ENCODE measurements at places on chromosomes 6 and 20.
A peak's percentile ranks its signal among the peaks of the same experiment; 100 is the strongest.

- no peak for DNase-seq
Measured at GRCh38 chr20:24236201-24236600, 233.2 kb upstream of the SYNDIG1 start.

DNA sequence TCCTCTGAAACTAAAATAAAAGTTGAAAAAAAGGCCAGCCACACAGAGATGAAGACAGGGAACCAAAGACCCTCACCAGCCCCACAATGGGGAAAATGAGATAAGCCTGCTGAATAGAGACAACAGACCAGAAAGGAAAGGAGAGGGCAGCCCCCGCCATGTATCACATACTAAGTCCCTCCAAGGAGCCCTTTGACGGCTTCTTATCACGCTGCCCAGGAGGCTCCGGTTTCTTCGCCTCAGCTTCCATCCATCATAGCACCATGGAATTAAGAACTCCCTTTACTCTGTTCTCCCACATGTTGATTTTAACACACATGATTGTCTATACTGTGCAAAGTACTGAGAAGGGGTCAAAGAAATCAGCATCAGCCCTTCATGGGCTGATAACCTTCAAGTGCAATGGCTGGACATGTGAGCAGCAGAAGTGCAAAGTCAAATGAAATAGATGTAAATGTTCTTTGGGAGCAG is 54.9 kb downstream of the MAP3K5 start:
- DNase-seq = no peak

- no peak for DNase-seq
Measured at GRCh38 chr20:62728028-62728780, 19.6 kb downstream of the NTSR1 start.

DNA sequence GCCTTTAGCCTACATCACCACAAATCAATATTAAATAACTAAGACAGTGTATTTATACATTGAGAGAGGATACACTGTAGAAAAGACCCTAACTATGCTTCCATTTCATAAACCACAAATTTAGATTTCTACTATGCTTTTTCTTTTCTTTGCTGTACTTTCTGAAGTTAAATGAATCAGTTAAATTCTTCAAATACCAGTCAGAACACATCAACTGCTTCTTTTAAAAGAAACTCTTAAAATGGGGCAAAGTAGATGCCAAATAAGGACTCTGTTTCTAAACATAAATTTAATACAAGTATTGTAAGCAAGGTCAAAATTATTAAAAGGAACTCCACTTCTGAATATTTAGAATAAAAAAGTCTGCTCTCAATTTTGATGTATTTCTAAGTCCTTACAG is 76.9 kb downstream of the GMDS start:
- no peak for DNase-seq

DNA sequence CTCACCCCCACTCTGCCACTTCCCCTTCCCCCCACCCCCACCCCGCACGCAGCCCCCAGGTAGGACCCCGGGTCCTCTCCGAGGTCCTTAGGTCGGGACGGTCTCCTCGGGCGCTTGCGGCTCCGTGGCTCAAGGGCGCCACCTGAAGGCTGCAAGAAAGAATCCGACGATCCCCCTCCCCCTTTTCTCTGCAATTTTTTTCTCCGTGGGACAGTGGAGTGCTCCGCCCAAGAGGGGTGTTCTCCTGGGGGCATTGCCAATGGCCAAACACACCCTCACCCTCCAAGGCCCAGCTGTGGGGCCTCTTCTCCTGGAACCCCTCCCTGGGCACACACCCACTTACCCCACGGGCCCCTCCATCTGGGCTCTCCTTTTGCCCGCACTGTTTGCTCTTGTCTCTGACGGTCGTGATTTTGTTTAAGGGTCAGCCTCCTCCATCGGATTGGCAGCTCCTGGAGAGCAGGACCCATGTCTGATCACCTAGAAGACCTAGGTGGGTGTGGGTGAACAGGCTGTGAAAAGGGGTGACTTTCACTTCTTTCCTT is 1.1 kb upstream of the TMEM74B start:
- DNase-seq = peak; percentile 76

GRCh38 chr6:31972709-31973350 is 892 bp upstream of the DXO start:
- DNase-seq = no peak

- DNase-seq = no peak
Measured at GRCh38 chr6:130324657-130325056, 41.2 kb upstream of the TMEM200A start.

DNA sequence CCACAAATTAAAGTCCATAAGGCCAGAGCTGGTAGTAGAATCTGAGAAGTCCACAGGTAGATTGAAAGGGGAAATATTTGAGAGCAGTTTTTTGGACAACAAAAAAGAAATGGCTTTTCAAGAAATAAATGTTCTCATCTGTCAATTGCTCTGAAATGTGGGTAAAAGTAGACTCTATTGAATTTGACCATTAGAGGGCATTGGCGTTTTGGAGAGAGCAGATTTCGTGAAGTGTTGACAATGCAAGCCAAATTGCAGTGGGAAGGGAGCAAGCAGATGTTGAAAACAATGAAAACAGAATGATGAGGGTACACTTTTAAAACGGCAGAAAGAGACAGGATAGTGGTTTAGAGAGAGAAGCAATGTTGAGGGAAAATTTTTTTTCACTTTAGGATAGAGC is 149.1 kb upstream of the FAM83B start:
- DNase-seq = no peak

DNA sequence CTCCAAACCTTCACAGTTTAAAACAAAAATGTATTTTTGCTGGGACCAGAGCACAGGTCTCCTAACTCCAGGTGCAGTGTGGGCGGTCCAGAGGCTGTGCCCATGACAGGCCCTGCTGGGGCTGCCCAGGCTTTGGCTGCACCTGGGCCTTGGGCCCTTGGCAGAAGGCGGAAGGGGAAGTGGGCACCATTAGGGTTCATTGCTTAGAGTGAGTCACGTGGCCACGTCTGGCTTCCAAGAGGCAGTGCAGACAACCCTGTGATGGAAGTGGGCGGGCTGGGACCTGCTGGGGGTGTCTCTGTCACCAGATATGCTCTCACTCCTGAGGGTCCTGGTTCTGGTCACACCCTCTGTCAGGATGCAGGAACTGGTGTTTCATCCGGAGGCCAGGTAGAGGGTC is 302.2 kb downstream of the QKI start:
- no peak for DNase-seq

DNA sequence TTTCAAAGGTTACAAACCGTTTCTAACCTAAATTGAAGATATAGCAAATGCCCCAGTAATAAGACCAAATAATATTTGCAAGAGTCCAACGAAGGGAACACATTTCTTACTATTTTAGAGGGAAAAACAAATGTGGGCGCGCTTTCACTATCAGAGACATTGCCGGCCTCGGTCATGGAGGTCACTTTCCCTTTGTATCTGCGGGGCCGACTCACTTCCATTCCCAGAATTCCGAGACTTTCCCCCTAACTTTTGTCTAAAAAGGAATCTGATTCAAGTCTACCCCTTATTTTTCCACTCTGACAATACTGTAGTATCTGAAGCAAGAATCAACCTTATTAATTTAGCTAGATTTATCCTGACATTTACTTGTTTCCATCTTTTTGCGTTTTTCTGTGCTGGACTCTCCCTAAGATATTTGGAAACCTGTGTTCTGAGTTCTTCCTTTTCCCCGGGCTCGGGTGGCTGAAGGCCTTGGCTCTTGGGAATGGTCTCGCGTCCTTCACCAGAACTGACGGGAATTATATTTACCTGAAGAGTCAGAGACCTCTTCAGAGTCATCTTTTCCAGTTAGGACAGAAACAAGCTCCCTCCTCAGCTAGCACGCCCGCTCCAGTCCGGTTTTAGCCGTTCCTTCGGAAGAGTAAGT is 71.8 kb upstream of the ZNF184 start:
- DNase-seq = no peak

DNA sequence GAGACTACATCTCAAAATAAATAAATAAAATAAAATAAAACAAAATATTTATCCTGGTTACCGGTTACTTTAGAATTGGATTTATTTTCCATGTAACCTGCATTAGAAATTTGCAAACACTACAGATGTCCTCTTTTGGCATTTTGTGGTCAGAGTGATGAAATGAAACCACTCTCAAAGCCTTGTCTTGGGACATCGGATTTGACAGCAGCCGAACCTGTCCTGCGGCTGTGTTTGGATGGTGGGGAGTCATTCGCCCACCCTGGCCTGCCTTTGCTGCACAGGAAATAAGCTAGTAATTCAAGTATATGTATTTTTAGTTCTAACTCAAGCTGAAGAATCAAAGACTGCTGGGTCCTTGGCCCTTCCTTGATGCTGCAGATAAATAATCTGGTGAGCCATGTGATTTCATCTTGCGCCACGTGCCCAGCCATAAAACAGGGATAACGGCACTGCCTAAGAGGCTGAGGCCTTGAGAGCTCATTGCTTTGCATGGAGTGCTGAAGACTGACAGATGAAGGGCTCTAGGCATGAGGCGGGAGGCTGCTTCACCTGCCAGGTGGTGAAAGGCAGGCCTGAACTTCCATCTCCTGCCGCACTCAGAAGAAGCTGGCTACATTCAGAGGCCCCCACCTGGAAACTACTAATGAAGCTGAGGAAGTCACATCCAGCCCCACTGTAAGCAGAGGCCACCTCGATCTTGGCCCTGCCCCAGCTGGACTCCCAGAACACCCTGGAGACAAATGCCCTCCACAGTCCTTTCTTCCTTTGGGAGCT is 76.9 kb downstream of the NOL4L start:
- DNase-seq = no peak

Measured in H54 (cell line).